ENCODE measurements at places on chromosomes 16 and 17.
A peak's percentile ranks its signal among the peaks of the same experiment; 100 is the strongest.

- DNase-seq = no peak
These were observed 7.3 kb downstream of the PIEZO1 start for GRCh38 chr16:88777471-88778270.

DNA sequence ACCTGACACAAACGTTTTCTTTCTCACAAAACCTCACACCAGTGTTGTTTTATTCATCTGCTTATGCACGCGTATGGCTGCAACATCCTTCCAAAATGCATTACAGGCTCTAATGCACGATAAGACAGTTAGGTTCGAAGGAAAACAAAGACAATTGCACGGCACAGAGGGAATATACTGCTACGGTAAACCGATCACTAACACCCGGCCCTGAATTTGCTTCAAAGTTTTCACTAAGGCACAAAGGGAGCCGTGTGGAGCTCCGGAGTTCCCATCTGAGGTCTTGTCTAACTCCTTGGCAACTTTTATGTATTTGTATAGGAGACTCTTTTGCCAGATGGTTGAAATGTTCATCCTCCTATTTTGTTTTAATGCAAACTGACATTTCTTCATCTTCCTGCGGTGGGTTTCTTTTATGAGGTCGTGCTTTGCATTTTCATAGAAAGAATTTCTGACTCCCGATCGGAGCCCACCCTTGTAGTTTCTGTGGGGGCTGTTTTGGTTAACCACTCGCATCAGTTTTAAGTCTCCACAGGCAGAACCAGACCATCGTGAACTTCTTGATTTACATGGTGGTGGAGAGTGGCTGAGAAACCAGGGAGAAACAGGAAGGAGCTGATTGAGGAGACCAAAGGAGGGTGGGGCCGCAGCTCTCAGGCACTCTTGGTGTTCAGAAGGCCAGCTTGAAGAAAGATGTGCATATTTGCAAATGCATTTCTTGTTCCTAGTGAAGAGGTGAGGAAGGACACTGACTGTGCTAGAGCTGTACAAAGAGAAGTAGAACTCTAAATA lies 516.8 kb downstream of the MAF start:
- peak; percentile 24 for DNase-seq

GRCh38 chr16:49875806-49876715 lies 20.1 kb upstream of the ZNF423 start:
- peak; percentile 33 for DNase-seq

GRCh38 chr16:56261656-56262055 lies 70.4 kb downstream of the GNAO1 start:
- no peak for DNase-seq

DNA sequence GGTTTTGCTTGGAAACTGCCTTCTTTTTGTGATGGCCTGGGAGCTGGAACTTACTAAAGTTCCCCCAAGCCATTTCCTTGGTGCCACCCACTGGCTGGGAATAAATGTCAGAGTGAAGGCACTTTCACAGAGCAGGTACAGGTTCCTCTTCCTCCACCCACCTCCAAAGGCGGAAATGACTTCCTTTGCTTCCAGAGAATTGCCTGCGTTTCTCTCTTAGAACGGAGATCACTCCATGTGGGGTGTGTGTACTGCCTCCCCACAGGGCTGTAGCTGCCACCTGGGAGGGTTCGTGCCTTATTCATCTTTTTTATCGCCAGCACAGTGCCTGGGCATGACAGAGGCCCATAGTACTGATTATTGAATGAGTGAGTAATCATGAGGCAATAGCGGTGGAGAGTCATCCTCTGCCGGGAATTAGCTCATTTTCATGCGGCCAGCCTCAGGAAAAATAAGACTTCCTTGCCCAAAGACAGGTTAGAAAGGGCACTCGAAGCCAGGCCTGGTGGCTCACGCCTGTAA lies 32.2 kb upstream of the HAS3 start:
- DNase-seq = no peak

- DNase-seq = no peak
These were observed 475.1 kb downstream of the WWOX start for GRCh38 chr16:78574571-78574970.

GRCh38 chr17:39894681-39895376 lies 23.6 kb downstream of the GSDMB start:
- no peak for DNase-seq

GRCh38 chr17:28938552-28938951 lies 12.8 kb downstream of the PHF12 start:
- no peak for DNase-seq

- no peak for DNase-seq
These were observed 52.3 kb downstream of the YWHAE start for GRCh38 chr17:1347589-1348323.

GRCh38 chr16:67470359-67470758 lies 10.6 kb downstream of the ATP6V0D1 start:
- DNase-seq = peak; percentile 91

- DNase-seq = no peak
These were observed 15.0 kb downstream of the USP31 start for GRCh38 chr16:23134274-23134673.

GRCh38 chr17:74011966-74012365 lies 191.5 kb upstream of the RPL38 start:
- DNase-seq = peak; percentile 68

- DNase-seq = no peak
These were observed 2.7 kb upstream of the C16orf74 start for GRCh38 chr16:85753559-85753958.

- no peak for DNase-seq
These were observed 6.5 kb upstream of the CTCF start for GRCh38 chr16:67555795-67556212.

DNA sequence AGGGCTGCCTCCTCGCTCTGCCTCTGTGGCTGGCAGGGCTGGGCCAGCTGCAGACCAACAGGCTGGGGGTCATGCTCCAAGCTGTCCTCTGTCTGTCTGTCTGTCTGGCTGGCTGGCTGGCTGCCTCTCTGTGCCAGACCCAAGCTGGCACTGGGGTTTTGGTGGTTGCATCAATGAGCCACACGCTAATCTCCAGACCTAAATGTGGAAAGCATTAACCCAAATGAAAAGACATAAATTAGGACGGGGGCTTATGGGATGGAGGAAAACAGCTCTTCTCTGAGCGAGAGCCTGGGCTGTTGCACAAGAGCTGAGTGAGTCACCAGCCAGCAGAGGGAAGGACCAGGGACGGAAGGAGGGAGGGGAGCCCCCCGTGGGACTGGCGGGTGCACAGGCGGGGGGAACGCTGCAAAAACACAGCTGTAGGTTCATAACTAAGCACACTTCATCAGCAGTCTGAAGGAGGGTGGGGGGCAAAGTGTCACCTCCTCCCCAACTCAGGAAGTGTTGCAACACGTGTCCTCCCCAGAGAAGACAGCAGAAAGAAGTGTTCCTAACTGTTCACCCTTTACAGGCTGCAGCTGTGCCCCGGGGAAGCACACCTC lies 83.4 kb downstream of the GAS7 start:
- peak; percentile 92 for DNase-seq

DNA sequence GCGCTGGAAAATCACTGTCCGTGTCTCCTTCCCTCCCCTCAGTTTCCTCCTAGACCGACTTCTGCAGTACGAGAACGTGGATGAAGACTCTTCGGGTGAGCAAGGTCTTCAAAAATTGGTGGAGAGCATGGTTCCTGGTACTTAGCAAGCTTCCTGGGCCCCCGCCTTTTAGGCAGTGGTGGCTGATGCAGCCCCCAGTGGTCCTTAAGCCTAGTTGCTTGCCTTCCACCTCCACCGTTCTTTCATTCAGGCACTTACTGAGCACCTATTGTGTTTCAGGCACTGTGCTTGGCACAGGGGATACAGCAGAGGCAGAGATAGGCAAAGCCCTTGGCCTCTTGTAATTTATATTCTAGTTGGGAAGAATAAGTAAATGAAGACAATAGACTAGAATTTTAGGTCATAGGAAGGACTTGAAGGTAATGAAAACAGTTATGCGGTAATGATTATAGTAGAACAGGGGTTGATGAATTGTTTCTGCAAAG lies 767 bp downstream of the INO80E start:
- DNase-seq = no peak

DNA sequence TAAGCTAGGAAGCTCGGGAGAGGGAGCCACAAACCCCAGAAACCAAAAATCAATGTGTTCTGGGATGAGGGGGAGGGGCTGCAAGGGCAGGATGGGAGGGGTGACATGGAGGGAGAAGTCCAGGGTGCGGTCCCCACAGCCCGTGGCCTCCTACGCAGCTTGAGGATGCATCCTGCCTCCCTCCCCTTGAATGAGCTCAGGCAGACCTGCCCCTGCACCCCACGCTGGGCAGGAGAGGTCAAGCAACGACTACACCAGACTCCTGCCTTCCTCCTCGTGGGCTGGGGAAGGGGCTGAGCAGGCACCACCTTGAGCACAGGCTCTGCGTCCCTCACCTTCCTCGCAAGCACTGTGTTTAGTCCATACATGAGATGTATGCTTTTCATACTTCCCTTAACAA lies 3.9 kb downstream of the ANKRD13B start:
- DNase-seq = no peak

- DNase-seq = peak; percentile 80
These were observed 4.5 kb upstream of the UNC13D start for GRCh38 chr17:75848523-75849278.

DNA sequence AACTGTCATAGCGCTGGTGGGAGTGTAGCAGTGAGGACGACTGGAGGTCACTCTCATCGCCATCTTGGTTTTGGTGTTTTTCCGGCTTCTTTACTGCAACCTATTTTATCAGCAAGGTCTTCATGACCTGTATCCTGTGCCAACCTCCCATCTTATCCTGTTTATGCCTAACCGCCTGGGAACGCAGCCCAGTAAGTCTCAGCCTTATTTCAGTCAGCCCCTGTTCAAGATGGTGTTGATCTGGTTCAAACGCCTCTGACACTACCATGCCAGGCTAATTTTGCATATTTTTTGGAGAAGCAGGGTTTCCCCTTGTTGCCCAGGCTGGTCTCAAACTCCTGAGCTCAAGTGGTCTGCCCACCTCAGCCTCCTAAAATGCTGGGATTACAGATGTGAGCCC lies 179.8 kb upstream of the HSBP1 start:
- no peak for DNase-seq

- no peak for DNase-seq
These were observed 33.3 kb downstream of the HELZ start for GRCh38 chr17:67211742-67212141.

GRCh38 chr16:87165151-87165550 lies 152.0 kb downstream of the C16orf95 start:
- no peak for DNase-seq

DNA sequence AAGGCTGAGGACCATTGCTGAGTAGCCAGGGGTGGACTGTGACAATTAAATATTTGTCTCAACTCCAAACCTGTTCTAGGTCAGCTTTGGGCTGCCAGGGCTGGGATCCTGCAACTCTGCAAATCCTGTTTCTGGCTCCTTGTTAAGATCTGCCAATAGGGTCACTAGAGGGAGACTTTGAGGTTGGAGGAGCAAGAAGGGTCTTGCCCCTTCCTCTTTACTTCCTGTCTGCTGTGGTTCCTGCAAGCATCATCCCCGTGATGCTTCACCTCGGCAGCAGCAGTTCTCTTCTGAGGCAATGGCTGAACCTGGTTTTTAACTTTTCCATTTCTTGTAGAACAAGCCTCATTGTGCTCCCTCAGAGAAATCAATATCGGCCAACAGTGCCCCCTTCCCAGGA lies 124.6 kb downstream of the IRX5 start:
- no peak for DNase-seq

DNA sequence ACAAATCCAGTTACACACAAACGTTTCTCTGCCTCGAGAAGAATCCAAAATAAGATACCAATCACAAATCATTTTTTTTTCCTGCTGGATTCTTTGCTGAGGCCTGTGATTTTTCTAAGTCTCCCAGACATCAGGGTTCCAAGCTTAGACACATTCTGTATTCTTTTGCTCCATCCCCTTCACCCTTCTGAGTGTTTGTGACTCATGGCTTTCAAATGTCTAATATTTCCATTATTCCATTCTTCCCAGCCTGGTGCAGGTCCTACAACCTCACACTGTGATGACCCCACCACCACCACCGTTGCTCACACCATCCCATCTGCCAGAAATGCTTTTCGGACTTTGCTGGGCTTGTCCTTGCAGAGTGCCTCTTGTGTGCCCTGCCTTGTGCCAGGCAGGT lies 480.1 kb downstream of the SOX9 start:
- DNase-seq = no peak

DNA sequence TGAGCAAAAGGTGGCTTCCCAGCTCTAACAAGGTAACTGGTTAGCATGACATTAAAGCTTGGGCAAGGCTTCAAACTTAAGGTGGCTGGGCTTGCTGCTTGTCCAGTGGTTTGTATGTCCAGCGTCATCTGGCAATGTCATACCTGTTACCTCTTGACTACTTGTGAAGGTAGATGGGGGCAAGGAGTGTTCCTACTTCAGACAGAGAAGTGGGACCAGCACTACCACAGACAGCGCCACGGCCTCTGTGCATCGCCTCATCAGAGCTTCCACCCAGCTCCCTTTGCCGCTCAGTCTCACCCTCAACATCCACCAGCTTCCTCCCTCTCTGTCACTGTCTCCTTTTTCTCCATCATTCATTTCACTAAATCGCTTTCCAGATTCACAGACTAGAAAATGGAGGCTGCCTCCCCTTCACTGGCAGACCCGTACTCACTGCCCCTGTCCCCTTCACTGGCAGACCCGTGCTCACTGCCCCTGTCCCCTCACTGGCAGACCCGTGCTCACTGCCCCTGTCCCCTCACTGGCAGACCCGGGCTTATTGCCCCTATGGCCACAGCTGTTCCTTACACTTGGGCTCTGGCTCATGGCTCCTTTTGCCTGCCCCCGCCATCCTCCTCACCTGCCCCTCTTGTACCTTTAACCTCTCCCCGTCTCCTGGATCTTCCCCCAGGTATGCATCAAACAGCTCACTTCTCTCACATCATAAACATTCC lies 14.8 kb downstream of the CYB5D2 start:
- DNase-seq = no peak

GRCh38 chr17:68441070-68441770 lies 16.1 kb downstream of the WIPI1 start:
- DNase-seq = no peak

DNA sequence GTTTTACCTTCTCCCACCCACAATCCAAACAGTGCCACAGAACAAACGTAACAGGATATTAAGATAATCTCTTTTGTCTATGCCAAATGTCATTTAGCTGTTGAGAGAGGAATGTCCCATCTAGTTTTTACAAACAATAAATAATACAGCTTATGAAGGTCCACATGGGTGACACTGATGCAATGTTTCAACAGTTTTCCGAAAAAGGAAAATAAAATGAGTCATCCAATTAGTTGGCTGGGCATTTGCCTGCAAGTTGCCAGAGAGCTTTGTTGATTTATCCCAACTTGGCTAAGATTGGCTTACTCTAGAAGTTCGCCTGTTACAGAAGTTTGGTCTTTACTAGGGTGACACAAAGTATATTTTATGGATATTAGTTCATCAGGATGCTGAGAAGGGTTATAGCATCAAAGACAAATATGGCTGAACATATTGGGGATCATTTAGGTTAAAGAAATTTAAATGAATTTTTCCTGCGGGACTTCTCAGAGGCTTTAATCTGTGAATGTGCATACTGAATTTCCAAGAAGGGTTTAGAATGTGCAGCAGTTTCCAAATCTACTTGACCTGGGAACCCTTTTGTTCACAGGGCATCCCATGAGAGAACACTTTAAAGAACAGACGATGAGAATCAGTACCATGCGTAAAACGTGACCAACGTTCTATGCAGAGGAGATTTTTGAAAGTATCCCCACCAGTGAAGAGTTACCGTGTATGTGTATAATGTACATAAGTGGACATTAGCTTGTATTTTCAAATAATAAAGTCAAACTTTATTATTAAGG lies 73.1 kb downstream of the CDH13 start:
- peak; percentile 45 for DNase-seq

- DNase-seq = no peak
These were observed 33.1 kb downstream of the N4BP1 start for GRCh38 chr16:48576927-48577326.

Measured in tongue (tissue), 3 donors.